CD4-positive, alpha-beta T cell treated with Interleukin-4 for 1 hour (primary cell): ENCODE measurements at places on chromosomes 3 and 15.

GRCh38 chr15:27361438-27361837, 390.5 kb downstream of the GABRG3 start:
- DNase-seq = no peak

DNA sequence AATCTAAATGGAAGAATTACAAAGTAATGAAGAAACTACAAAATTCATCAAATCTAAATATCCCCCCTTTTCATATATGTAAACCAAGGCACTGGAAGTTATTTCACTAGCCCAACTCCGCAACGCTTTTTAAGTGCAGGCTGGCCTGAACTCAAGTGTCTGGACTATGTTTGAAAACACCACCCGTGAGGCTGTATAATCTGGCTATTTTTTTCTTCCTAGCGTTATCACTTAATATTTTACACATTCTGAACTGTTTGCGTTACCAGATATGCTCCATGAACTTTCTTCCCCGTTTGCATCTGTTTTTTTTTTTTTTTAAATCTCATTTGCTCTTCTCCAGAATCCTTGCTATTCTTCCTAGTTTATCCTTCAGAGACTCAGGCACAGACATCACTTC, 619.5 kb upstream of the CBLB start:
- DNase-seq = no peak

- DNase-seq = no peak
Measured at GRCh38 chr15:66284271-66284670, 9.1 kb upstream of the DIS3L start.

- DNase-seq = no peak
Measured at GRCh38 chr15:96593735-96594134, 263.2 kb downstream of the NR2F2 start.

GRCh38 chr3:175743733-175744400, 884.7 kb downstream of the NAALADL2 start:
- DNase-seq = no peak

DNA sequence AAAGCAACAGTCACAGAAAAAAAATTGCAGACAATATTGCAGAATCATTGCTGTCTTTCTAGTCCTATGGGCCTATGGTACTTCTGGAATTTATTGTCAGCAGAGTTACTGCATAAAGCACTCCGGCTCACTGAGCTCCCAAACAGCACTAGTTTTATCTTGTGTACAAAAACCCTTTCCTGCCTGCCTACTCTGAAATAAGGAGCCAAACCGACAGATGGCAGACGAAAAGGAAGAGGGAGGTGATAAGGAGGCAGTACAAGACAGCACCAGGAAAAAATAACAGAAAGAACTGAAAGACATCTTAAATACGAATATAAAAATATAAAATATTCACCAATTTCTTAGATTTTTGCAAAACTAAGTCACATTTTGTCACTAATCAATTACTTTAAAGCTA, 15.6 kb downstream of the HERC1 start:
- no peak for DNase-seq

GRCh38 chr3:141646760-141647561, 91.1 kb upstream of the RNF7 start:
- peak; percentile 64 for DNase-seq

DNA sequence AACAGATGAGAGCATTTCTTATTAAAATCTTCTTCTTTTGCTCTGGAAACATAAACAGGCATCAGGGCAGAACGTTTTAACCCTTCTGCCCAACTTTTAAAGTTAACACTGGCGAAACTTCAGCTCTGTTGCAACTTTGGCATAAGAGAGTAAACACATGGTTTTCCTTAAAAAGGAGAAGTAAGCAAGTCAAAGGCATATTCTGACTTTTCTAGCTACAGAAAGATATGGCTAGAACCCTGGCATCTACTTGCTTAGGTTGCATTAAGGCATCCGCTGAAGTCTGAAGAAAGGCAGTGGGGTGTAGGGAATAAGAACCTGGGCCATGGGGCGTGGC, 13.3 kb upstream of the IL16 start:
- DNase-seq = no peak

DNA sequence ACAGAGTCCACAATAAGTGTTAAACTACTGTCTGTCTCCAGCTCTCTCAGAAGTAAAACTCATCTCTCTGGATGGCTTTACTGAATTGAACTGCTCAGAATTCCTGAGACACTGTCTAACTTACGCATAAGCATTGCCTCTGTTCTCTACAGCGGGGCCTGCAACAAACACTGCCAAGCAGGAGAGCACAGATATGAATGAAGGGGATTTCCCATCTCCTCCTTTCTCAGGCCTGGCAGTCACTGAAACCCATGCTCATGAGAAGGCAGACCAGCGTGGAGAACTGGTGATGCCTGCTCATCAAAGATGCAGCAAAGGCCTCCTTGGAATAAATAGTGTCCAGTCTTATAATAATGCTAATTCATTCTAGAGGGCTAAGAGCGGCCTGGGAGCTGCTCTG, 10.3 kb downstream of the RASGRP1 start:
- peak; percentile 55 for DNase-seq

DNA sequence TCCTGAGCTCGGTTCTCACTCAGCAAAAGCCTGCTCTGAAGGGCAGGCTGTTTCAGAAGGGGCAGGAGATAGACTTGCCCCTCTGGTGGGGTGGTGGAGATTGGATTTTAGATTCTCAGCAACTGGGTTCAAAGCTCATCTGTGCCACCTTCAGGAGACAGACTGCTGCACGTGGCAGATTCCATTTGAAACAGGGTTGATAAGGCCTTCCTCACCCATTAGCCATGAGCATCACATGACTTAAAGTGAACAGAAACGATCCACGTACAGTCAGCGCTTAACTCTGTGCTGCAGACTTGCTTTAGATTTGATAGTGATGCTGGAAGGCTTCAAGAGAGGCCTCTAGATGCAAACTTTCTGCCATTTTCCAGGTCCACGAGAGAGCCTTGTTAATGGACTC, 35.0 kb upstream of the MGLL start:
- DNase-seq = no peak

- DNase-seq = no peak
Measured at GRCh38 chr15:78065284-78065872, 12.1 kb downstream of the TBC1D2B start.

DNA sequence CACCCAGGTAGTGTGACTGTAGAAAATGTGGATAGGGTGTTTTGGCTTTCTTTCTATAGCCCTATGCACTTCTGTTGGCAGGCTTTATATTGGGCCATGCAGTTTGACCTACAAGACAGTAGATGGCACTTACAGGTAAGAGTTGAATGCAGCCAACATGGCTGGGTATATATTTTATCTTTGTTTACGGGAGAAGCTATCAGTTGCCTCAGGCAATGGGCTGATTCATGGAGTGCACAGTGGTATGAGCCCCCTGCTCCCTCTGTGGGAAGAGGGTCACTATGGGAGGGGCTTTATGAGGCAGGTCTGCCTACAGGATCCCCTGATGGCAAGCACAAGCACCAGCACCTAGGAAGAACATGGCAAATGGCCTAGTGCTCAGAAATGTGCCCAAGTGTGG, 301.2 kb upstream of the CDIN1 start:
- DNase-seq = no peak
